Chondrocyte (in vitro differentiated cells): ENCODE measurements at places on chromosomes 6 and 20. TPM values are rescaled to one million over a fixed set of nuclear protein-coding genes. Genes with fewer than 3 reads are reported as not detected.

OPN5 gene
- total RNA-seq: not detected in 3 replicates

DNA sequence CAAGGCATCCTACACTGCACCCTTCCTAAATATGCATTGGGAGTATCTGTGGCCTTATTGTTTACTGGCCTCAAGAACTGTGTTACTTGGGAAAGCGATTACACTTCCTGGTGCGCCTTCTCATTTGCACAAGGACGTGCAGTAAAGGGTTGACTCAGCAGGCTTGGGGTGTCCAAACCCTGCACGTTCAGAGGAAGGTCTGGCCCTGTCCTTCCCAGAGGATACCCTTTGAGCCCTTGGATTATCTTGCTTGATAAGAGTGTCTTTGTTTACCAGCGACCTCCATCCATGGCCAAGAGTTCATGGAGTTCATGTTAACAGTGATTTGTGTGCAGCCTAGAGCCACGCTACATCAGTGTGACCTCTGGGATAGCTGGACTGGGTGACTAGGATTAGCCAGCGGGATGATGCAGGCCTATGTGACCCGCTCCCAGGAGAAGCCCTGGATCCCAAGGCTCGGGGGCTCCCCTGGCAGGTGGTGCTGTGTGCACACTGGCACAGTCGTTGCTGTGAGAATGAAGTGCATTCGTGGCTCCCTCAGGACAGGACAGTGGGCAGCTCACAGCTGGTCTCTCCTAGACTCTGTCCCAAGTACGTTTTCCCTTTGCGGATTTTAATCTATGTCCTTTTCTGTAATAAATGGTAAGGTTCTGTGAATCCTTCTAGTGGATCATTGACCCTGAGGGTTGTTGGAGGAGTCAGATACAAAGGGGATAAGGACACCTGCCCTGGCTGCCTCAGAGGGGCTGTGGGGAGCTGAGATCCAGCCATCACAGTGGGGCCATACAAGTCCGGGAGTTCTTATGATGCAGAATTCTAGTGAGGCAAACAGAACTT lies 73.5 kb downstream of the TTLL2 start:
- no peaks in the 10 kb centered on the region for H3K4me1 ChIP-seq
- no peak overlapping the region for H3K27ac ChIP-seq
- peaks cover 38% of the 10 kb centered on the region for H3K27me3 ChIP-seq
- no peak for DNase-seq
- H3K4me3 ChIP-seq: no peak overlapping the region

DNA sequence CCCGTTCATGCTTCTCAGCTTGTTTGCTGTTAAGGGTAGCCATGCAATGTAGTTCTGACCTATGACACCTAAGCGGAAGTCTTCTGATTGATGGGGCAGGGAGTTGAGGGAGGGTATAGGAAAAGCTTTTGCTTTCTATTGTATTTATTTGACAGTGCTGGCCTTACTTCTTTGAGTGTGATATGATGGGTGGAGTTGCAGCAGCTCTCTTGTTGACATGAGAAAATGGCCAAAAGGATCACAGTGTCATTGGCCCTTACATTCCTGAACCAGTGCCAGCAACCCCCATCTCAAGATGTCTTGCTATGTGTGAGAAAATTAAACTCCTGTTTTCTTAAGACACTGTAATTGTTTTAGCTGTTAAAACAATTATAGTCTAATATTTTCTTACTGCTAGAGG lies 117.5 kb downstream of the SAMD5 start:
- peaks cover 29% of the 10 kb centered on the region for H3K4me1 ChIP-seq
- no peak overlapping the region for H3K4me3 ChIP-seq
- H3K27ac ChIP-seq: peak overlapping the region; percentile 28
- DNase-seq: no peak
- no peaks in the 10 kb centered on the region for H3K27me3 ChIP-seq

- peaks cover 11% of the 10 kb centered on the region for H3K4me1 ChIP-seq
- peaks cover 4% of the 10 kb centered on the region for H3K36me3 ChIP-seq
- H3K4me3 ChIP-seq: no peak overlapping the region
These were observed 689.3 kb downstream of the HACE1 start for GRCh38 chr6:104170401-104170800.

GRCh38 chr6:167577891-167578361 lies 248.8 kb upstream of the AFDN start:
- H3K4me3 ChIP-seq: no peak overlapping the region
- peaks cover 11% of the 10 kb centered on the region for H3K27me3 ChIP-seq
- H3K4me1 ChIP-seq: peaks cover 48% of the 10 kb centered on the region
- no peaks in the 10 kb centered on the region for H3K36me3 ChIP-seq
- no peak overlapping the region for H3K27ac ChIP-seq
